ENCODE measurements at places on chromosomes 1 and 21.

GRCh38 chr21:46554431-46555224 is 50.3 kb downstream of the S100B start:
- DNase-seq = no peak

GRCh38 chr21:45427331-45428271 is 22.6 kb downstream of the COL18A1 start:
- peak; percentile 82 for DNase-seq

- no peak for DNase-seq
Observed at GRCh38 chr1:236168716-236169429, 26.5 kb downstream of the GPR137B start.

- no peak for DNase-seq
Observed at GRCh38 chr1:1304331-1305299, 3.1 kb downstream of the ACAP3 start.

- no peak for DNase-seq
Observed at GRCh38 chr1:3461934-3462275, 7.4 kb downstream of the ARHGEF16 start.

DNA sequence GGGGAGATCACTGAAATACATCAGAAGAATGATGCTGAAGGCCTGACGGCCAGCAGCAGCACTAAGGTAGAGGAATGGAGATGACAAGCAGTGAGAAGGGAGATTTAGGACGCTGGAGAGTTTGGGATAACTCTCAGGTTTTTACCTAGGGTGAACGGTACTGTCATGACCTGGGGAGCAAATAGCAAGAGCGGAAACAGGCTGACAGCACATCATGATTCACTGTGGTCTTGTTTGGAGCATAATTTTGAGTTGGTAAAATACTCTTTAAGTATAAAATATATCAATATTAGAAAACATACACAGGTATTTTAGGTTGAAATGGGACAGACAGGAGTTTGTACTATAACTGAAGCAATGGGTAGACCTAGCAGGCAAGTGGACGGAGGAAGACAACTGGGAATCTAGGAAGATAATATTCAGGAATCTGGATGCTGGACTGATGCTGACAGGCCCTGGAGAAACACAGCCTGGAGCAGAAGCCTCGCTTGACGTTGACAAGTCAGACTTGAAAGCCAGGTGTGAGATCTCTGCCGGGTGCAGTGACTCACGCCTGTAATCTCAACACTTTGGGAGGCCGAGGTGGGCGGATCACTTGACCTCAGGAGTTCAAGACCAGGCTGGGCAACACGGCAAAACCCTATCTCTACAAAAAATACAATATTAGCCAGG is 33.3 kb downstream of the ALG14 start:
- no peak for DNase-seq

DNA sequence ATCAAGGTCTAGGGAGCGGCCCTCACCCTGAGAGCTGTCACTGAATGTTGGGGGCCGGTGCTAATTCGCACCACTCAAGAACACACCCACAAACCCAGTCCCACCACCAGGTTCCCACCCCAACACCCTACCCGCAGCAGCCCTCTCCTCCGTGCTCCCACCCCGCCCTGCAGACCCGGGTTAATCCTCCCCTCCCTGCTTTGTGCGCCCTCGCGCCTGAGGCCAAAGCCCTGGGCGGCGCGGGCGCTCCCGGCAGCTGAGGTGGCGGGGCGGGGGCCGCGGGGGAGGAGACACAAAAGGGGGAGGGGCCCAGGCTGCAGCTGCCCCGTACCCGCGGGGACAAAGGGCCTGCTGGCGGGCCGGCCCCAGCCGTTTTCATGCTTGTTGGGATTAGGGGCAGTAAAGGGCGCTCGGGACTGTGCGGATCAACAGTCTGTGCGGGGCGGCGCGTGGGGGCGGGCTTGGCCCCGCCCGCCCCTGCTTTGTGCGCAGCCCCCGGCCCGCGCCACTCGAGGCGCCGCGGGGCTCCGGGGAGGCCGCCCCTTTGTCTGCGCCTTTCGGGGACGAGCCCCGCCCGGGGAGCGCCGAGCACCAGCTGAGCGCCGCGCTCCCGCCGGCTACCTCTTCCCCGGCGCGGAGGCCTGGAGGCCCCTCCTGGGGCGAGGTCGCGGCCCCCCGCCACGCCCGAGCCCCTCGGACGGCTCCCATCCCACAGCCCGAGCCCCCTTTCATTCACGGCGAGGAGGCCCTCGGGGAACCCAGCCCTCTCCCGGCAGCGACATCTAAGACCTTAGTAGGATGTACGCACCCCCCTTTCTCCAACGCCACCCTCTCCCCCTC is 10.9 kb downstream of the C1orf216 start:
- no peak for DNase-seq

- DNase-seq = peak; percentile 64
Observed at GRCh38 chr1:227776331-227776771, 39.1 kb upstream of the PRSS38 start.

DNA sequence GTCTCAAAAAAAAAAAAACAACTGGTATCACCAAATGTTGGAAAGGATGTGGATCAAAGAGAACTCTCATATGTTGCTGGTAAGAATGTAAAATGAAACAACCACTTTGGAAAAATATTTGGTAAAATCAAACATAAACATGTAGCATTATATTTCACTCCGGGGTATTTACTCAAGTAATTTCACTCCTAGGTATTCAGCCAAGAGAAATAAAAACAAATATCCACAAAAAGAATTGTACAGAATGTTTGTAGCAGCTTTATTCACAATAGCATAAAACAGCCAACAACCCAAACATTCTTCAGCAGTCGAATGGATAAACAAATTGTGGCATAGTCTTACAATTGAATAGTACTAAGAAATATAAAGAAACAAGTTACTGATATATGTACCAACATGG is 32.4 kb upstream of the ZSWIM5 start:
- no peak for DNase-seq

DNA sequence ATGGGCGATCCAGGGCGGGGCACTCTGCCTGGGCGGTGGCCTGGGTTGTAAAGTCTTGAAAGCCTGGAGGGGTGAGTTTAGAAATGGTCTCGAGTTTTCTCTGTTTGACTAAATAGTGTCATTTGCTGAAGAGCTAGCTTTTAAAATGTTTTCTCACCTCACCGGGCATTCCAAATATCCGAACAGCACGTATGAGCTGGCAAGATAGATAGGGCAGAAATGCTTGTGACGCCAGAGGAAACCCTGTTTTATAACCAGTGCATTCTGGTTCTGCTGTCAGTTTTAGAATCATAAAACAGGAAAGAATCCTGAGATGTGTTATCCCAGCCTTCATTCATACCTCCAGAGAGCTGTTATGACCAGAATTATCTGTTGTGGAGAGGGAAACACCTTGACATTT is 725 bp downstream of the RTCA start:
- DNase-seq = no peak

- DNase-seq = no peak
Observed at GRCh38 chr1:11804666-11805421, 920 bp downstream of the MTHFR start.

DNA sequence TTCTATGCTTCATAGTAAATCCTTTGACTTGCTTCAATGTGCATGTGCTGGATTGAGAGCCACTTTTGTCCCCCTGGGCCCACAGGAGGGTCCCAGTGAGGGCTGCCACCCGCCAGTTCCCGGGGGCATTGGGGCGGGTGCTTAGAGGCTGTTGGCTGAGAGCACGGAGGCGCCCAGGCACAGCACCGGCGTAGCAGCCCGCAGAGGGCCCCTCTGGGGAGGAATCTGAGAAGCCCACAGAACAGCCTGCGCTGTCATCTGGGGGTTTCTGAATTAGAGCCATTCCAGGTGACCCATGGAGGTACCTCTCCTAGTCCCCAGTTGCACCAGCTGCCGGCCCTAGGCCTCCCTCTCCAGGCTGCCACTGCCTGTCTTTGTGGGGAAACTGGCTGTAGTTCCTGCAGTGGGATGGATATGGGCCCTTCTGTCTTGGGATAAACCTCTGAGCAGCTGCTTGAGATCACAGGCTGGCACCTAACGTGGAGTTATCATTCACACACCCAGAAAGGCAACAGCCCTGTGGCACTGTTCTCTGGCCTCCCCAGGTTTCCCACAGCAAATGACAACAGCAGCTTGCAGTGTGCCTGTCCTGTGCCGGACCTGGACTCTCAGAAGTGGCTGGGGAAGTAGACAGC is 39.5 kb downstream of the TMEM51 start:
- DNase-seq = no peak

DNA sequence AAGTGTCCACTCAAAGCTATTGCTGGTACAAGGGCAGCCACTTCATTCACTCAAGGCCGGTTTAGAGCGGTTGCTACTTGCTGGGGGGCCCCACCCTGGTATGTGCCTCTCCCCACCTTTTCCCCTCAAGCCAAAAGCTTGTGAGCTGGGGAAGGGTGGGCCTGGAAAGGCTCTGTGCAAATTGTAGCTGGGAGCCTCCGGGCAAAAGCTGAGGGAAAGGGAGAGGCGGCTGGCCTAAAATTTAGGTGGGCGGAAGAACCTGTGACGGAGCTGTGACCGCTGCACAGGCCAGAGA is 306 bp upstream of the SH3D21 start:
- DNase-seq = no peak

- DNase-seq = no peak
Observed at GRCh38 chr1:183911285-183911684, 106.4 kb downstream of the RGL1 start.

DNA sequence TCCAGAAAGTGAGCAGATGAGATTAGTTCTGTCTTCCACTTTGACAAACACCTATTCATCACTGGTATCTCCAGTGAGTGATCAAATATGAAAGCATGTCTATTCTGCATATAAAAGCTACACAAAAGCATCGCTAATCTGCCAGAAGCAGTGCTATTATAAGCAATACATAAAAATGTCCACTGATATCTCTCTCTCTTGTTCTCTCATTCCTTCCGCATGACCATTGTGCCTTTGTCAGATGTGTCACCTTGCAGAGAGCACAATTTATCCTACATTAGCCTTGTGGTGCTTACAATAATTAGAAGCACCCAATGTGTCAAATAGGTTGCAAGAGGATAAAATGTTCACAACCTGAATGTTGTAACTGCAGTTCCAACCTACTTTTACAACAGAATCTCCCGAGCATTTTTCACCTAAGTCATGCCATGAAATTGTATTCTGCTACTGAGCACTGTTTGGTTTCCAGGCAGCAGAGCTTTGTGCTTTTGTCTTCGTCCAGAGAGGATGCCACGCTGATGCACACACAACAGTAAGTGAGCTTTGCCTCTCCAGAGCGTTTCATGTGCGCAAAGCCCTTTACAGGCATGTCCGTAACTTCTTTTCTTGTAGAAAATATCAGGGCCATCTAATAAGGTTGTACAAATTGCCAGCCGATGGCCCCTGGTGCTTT is 198.7 kb upstream of the PLD5 start:
- DNase-seq = no peak

DNA sequence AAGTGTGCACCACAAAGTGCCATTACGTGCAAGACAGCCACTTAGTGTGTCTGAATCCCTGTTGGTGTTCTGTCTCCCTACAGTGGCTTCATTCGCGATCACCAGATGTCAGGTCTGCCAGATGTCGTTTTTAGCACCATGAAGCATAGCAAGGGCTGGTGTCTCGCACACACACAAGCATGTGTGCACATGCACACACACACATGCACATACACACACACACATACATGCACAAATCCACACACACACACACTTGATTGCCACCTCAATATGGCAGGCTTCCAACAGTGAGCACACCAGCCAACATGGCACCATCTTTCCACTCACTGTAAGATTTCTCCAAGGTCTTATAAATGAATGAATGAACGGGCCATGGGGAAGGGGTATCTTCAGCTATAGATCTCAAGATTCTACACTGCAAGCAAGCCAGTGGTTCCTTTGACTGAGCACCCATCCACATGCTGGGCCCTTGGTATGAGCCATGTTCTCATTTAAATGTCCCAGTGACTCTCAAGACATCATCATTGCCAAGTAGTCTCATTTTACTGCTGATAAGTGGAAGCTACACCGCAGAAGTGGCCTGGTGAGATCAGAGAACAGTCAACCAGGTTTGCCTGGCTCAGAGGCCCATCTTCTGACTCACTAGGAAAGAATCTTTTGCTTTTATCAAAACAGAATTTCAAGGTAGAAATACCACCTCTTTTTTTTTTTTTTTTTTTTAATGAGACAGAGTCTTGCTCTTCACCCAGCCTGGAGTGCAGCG is 84.9 kb downstream of the SIM2 start:
- peak; percentile 40 for DNase-seq

GRCh38 chr21:38930066-38930465 is 124.3 kb downstream of the ETS2 start:
- DNase-seq = no peak

GRCh38 chr21:35226968-35227744 is 178.1 kb upstream of the RUNX1 start:
- no peak for DNase-seq

- no peak for DNase-seq
Observed at GRCh38 chr1:204104331-204105130, 31.6 kb downstream of the SOX13 start.

GRCh38 chr21:45874716-45875415 is 106.7 kb upstream of the COL6A1 start:
- DNase-seq = peak; percentile 93

DNA sequence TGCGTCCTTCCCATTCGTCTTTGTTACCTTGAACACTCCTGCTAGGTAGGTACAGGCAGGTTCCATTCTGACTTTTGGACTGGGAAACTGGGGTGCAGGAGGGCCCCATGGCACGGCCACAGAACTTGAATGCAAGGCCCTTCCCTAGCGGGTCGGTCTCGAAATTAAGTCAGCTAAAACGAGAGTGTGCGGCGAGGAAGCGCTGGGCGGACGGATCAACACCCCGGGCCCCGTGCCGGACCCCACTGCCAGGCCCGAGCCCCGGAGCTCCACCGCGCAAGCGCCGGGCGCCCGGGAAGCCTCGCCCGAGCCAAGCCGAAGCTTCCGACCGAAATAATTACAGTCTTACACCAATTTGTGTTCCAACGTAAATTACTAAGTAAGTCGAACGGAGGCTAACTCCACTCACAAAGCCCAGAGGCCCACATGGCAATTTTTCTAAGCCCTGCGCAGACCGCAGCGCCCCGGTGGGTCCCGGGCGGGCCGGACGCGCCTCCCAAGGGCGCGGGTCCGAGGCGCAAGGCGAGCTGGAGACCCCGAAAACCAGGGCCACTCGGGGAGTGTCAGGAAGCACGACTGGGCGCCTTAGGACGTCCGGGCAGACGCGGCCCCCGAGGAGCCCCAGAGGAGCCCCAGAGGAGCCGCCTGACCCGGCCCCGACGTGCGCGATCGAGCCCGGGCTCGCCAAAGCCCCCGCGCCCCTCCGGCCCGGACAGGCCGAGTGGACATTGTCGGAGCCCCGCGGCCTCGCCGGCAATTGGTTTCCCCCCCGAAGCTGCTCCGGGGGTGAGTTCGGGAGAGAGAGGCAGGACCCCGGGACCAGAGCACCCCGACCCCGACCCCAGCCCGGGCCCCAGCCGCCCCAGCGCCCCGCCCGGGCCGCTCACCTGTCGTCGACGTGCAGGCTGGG is 624 bp downstream of the RIPK4 start:
- DNase-seq = no peak

- no peak for DNase-seq
Observed at GRCh38 chr1:44068442-44068921, 37.2 kb upstream of the SLC6A9 start.

GRCh38 chr1:203930342-203930741 is 68.9 kb downstream of the SNRPE start:
- DNase-seq = no peak

DNA sequence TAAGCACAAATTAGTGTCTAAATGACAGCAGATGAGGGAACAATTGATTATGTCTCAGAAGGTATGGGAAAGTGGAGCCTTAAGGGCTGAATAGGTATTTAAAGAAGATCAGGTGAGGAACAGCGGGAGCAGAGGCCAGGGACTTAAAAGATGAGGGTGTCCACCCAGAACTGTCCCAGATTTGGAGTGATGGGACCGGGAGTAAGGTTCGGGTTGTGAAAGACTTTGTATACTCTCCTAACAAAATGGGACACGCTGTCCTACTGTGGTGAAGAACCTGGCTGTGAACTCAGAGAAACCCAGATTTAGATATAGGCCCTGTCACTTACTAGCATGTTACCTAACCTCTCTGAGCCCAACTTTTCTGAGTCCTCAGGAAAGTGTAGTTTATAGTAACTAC is 140.6 kb downstream of the C1orf21 start:
- DNase-seq = no peak
